Activated naive CD8-positive, alpha-beta T cell treated with anti-CD3 and anti-CD28 coated beads for 36 hours (primary cell): ENCODE measurements at places on chromosomes 16 and 17.

DNA sequence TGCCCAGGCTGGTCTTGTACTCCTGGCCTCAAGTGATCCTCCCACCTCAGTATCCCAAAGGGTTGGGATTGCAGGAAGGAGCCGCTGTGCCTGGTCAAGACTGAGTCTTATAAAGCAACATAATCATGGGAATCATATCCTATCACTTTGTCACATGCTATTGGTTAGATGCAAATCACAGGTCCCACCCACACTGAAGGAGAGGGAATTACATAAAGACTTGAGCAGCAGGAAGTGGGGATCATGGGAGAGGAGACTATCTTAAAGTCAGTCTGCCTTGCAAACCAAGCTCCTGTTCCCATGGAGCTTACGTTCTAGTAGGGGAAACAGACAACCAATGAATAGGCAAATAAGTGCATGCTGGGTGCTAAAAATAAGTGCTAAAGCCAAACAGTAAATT lies 28.3 kb upstream of the TENT4B start:
- no peak for DNase-seq

- no peak for DNase-seq
Measured at GRCh38 chr16:31286421-31287032, 26.8 kb downstream of the ITGAM start.

DNA sequence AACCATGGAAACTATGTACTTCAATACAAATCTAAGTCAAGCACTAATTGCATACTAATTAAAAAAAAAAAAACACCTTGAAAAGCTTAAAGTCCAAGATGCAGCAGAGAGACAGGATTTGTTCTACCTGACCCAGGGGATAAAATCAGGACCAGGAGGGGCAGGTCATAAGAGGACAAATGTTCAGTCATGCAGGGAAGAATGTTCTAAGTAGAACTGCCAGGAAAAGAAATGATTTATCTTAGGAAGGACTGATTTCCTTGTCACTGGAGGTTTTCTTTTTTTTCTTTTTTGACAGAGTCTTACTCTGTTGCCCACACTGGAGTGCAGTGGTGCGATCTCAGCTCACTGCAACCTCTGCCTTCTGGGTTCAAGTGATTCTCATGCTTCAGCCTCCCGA lies 9.1 kb upstream of the GHDC start:
- no peak for DNase-seq

DNA sequence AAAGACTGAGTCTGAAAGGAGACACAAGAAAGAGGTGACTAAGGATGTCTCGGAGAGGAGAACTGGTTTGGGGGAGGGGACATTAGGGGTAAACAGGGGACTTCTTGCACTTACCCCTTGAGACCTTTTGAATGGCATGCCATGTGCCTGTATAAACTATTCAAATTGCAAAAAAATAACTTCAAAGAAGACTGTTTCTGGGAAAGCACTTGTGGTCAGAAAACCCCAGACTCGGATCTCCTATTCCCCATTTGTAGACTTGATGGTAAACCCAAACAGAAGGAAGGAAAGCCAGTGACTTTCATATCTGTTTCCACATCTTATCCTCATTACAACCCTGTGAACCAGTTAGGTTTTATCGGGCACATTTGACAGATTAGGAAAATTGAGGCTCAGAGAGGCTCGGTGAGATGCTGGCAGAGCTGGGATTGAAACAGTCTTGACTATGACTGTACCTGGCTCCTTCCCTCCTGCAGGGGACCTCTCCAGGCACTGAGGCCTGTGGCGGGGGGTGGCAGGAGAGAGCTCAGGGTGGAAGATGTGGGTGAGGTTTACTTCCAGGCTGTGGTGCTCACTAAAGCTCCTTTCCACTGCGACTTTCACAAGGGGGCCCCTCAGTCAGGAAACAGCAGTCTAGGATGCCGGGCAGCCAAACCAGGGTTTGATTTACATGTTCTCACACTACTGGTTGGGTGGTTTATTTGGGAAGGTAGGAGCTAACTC lies 30.5 kb upstream of the PLCG2 start:
- DNase-seq: no peak
